ENCODE measurements at places on chromosomes 13 and 19.
A peak's percentile ranks its signal among the peaks of the same experiment; 100 is the strongest.

GRCh38 chr13:38636761-38637160, 50.1 kb upstream of the FREM2 start:
- H3K36me3 ChIP-seq, result no peaks in the 10 kb centered on the region
- peaks cover 2% of the 10 kb centered on the region for H3K27me3 ChIP-seq
- no peak overlapping the region for H3K27ac ChIP-seq

DNA sequence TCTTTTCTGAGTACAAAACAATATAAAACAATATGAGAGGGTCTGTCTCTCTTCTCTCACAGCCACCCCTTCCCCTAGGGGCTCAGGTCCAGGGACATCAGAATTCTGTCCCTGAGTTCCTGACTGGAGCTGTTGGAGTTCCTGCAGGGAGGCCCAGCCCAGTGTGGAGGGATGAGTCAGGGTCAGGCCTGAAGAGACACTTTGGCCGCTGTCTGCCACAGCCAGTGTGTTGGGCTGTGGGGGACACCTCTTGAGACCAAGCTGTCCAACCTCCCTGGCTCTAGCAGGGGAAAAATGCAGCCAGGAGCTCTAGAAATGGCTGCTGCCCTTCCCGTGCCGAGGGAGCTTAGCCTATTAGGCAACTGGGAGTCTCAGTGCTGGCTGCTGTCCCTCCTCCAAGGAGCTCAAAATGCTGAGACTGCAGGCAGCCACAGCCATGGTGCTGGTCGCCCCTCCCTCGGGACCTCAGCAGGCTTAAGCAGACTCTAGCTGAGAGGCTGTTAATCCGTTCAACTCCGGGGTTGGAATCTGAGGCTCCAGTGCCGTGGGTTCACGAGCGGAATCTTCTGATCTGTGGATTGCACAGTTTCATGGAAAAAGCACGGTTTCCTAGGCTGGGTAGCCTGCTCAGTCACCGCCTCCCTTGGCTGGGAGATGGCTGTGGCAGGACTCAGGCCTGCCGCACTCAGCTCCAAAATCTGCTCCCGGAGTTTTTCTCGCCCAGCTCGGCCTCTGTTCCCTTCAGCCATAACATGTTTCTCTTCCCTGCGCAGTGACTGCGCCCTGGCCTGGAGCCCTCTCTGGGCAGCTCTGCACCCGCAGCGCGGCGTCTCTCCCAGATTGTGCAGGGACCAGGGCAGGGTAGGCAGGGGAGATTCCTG, 3.8 kb upstream of the ZNF626 start:
- H3K4me3 ChIP-seq, result no peak overlapping the region
- peaks cover 15% of the 10 kb centered on the region for H3K4me1 ChIP-seq
- DNase-seq, result no peak

DNA sequence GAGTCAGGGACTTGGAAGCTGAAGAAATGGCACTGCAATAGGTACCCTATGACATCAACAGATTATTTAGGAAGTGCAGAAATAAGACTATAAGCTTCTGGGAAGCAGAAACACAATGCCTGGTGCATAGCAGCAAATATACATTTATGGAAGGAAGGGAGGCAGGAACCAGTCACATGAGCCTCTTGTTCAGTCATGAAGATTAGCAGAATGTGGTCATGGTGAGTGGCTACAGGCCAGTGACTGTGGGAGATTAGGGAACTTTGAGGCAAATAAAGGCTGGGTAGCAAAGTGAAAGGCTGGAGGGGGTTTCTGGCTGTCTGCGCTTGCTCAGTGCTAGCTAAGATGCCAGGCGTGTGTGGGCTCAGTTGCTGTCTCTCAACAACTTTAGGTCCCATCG, 96.3 kb downstream of the EPSTI1 start:
- H3K36me3 ChIP-seq, result peaks cover 4% of the 10 kb centered on the region
- H3K4me1 ChIP-seq, result no peaks in the 10 kb centered on the region
- H3K27ac ChIP-seq, result no peak overlapping the region

- no peaks in the 10 kb centered on the region for H3K36me3 ChIP-seq
- peaks cover 7% of the 10 kb centered on the region for H3K27me3 ChIP-seq
- no peak overlapping the region for H3K4me3 ChIP-seq
Observed at GRCh38 chr13:94408314-94409036, 71.0 kb downstream of the DCT start.

- no peak overlapping the region for H3K27ac ChIP-seq
- no peak overlapping the region for H3K4me3 ChIP-seq
- DNase-seq, result no peak
- no peaks in the 10 kb centered on the region for H3K4me1 ChIP-seq
- peaks cover 12% of the 10 kb centered on the region for H3K27me3 ChIP-seq
- H3K36me3 ChIP-seq, result no peaks in the 10 kb centered on the region
Observed at GRCh38 chr19:45391346-45391745, 13.5 kb downstream of the PPP1R13L start.

GRCh38 chr19:55341595-55342531, 2.2 kb downstream of the KMT5C start:
- H3K4me1 ChIP-seq, result peaks cover 12% of the 10 kb centered on the region
- H3K27ac ChIP-seq, result no peak overlapping the region
- H3K27me3 ChIP-seq, result no peaks in the 10 kb centered on the region
- peaks cover 18% of the 10 kb centered on the region for H3K36me3 ChIP-seq
- DNase-seq, result no peak

GRCh38 chr13:50387051-50387581, 371.9 kb downstream of the KCNRG start:
- H3K27ac ChIP-seq, result no peak overlapping the region
- H3K4me1 ChIP-seq, result peaks cover 8% of the 10 kb centered on the region
- peak; percentile 57 for DNase-seq
- no peak overlapping the region for H3K4me3 ChIP-seq

DNA sequence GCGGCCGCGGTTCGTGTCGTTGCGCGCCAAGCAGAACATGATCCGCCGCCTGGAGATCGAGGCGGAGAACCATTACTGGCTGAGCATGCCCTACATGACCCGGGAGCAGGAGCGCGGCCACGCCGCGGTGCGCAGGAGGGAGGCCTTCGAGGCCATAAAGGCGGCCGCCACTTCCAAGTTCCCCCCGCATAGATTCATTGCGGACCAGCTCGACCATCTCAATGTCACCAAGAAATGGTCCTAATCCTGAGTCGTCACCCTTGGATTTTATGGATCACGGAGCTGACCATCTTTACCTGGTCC, 475 bp downstream of the MRPL57 start:
- H3K36me3 ChIP-seq, result peaks cover 28% of the 10 kb centered on the region
- H3K27ac ChIP-seq, result peak overlapping the region; percentile 96
- DNase-seq, result peak; percentile 48
- H3K4me1 ChIP-seq, result peaks cover 17% of the 10 kb centered on the region
- peak overlapping the region; percentile 98 for H3K4me3 ChIP-seq

- no peaks in the 10 kb centered on the region for H3K36me3 ChIP-seq
- H3K27ac ChIP-seq, result no peak overlapping the region
- DNase-seq, result no peak
Observed at GRCh38 chr19:1163283-1163933, 10.7 kb downstream of the SBNO2 start.

DNA sequence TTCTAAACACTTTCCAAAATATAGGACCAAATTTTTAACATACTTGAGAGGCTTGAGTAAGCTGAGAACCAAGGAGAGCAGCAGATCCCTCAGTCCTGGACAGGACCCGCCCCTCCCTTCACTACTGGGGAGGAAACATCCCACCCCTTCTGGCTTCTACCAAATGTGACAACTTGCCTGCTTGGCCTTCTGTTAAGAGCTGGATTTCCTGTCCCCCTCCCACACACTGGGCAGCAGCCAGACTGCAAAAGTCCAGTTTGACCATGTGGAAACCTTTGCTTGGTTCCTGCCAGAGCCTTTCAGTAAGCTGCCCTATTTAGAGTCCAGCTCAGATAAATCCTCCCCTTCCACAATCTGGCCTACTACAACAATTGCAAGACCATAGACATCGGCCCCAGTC, 84.3 kb downstream of the FGF14 start:
- DNase-seq, result no peak
- peaks cover 4% of the 10 kb centered on the region for H3K27me3 ChIP-seq
- no peak overlapping the region for H3K4me3 ChIP-seq
- H3K4me1 ChIP-seq, result peaks cover 2% of the 10 kb centered on the region
- H3K36me3 ChIP-seq, result no peaks in the 10 kb centered on the region
- no peak overlapping the region for H3K27ac ChIP-seq

DNA sequence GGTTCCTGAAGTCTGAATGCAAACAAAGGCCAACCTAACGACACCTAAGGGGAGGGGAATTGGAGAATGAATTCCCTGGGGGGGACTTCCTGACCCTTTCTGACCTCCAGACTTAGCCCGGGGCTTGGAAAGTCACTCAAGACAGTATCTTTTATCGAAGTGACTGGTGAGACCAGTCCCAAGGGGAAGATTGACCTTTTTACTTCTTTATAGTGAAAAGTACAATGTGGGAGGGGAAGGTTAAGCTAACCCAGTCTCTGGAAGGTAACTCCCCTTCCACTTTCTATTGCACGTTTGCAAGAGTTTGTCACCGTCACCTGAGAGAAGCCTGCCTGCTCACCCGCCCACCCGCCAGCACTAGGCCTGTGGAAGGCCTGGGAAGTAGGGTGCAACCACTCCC, 111.9 kb downstream of the EFNB2 start:
- H3K27me3 ChIP-seq, result peaks cover 15% of the 10 kb centered on the region
- H3K4me3 ChIP-seq, result no peak overlapping the region
- H3K4me1 ChIP-seq, result no peaks in the 10 kb centered on the region
- no peaks in the 10 kb centered on the region for H3K36me3 ChIP-seq
- H3K27ac ChIP-seq, result no peak overlapping the region
- DNase-seq, result no peak

- H3K27me3 ChIP-seq, result peaks cover 4% of the 10 kb centered on the region
- H3K4me3 ChIP-seq, result no peak overlapping the region
- peaks cover 9% of the 10 kb centered on the region for H3K4me1 ChIP-seq
- no peak overlapping the region for H3K27ac ChIP-seq
- H3K36me3 ChIP-seq, result no peaks in the 10 kb centered on the region
Observed at GRCh38 chr19:7879111-7879807, 5.1 kb upstream of the PRR36 start.

GRCh38 chr19:15289673-15290072, 42.7 kb downstream of the BRD4 start:
- no peak overlapping the region for H3K4me3 ChIP-seq
- H3K27ac ChIP-seq, result peak overlapping the region; percentile 58
- H3K36me3 ChIP-seq, result peaks cover 4% of the 10 kb centered on the region

GRCh38 chr19:46753420-46754155, 7.3 kb upstream of the STRN4 start:
- peaks cover 11% of the 10 kb centered on the region for H3K36me3 ChIP-seq
- no peak overlapping the region for H3K4me3 ChIP-seq
- peak; percentile 85 for DNase-seq
- H3K27ac ChIP-seq, result no peak overlapping the region

DNA sequence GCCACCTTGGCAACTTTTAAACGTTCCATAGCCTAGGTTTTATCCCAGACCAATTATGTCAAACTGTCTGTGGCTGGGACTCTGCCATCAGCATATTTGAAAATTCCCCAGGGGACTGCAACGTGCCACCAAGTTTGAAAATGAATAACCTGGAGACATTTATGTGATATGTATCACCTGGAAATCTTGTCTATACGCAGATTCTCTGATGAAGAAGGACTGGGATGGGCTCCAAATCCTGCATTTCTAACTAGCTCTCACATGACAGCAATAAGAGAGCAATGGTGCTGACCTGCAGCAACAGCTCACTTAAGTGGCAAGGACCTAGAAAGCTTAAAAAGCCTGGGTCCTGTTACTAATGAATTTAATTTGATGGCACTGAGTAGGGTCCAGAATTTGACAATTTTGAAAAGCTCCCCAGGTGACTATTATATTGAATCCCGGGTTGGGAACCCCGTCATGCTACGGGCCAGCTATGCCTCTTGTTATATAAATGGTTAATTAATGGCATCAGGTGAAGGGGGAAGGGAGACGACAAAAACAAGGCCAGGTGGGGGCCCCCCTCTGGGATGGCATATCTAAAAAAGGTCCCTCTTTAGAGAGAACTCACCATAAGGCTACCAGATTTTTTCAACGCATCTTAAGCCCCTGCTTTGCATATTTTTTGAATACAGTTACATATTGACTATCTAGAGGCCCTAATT, 213.7 kb downstream of the ZIC5 start:
- H3K36me3 ChIP-seq, result peaks cover 8% of the 10 kb centered on the region
- DNase-seq, result no peak
- H3K4me1 ChIP-seq, result peaks cover 2% of the 10 kb centered on the region
- H3K4me3 ChIP-seq, result no peak overlapping the region
- H3K27ac ChIP-seq, result no peak overlapping the region
- H3K27me3 ChIP-seq, result no peaks in the 10 kb centered on the region

DNA sequence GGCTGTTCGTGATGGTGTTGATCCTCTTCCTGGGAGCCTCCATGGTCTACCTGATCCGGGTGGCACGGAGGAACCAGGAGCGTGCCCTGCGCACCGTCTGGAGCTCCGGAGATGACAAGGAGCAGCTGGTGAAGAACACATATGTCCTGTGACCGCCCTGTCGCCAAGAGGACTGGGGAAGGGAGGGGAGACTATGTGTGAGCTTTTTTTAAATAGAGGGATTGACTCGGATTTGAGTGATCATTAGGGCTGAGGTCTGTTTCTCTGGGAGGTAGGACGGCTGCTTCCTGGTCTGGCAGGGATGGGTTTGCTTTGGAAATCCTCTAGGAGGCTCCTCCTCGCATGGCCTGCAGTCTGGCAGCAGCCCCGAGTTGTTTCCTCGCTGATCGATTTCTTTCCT, 12.2 kb upstream of the C19orf33 start:
- no peaks in the 10 kb centered on the region for H3K27me3 ChIP-seq
- no peak overlapping the region for H3K27ac ChIP-seq
- H3K4me3 ChIP-seq, result no peak overlapping the region
- H3K4me1 ChIP-seq, result no peaks in the 10 kb centered on the region
- DNase-seq, result no peak

DNA sequence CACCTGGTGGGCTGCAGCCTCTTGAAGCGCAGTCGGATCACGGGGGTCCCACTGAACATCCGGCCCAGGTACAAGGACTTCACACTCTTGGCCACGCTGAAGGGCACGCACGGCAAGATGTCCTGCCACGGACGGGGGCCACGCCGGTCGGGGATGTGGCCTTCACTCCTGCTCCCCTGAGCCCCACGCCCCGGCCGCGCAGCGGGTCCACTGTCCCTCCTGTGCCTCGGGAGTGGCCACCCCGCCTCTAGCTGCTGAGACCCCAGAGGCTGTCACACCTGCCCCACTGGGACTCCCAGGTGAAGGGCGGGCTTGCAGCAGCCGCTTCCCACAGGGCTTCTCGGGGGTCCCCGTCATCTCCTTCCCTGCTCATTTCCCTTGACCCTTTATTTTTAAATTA, 31.2 kb downstream of the GAS6 start:
- no peaks in the 10 kb centered on the region for H3K27me3 ChIP-seq
- H3K36me3 ChIP-seq, result peaks cover under 1% of the 10 kb centered on the region
- no peak overlapping the region for H3K4me3 ChIP-seq
- H3K27ac ChIP-seq, result no peak overlapping the region
- no peak for DNase-seq
- H3K4me1 ChIP-seq, result peaks cover 5% of the 10 kb centered on the region

GRCh38 chr19:58182577-58182988, 278 bp upstream of the ZNF274 start:
- H3K27me3 ChIP-seq, result no peaks in the 10 kb centered on the region
- peak overlapping the region; percentile 91 for H3K4me3 ChIP-seq
- peaks cover 58% of the 10 kb centered on the region for H3K36me3 ChIP-seq
- H3K27ac ChIP-seq, result peak overlapping the region; percentile 99
- H3K4me1 ChIP-seq, result peaks cover 19% of the 10 kb centered on the region

- no peaks in the 10 kb centered on the region for H3K4me1 ChIP-seq
- H3K4me3 ChIP-seq, result no peak overlapping the region
- no peak for DNase-seq
- H3K27ac ChIP-seq, result no peak overlapping the region
- H3K36me3 ChIP-seq, result no peaks in the 10 kb centered on the region
- peaks cover 2% of the 10 kb centered on the region for H3K27me3 ChIP-seq
Observed at GRCh38 chr13:53285896-53286430, 257.4 kb downstream of the OLFM4 start.

GRCh38 chr19:16449330-16449961, 22.3 kb downstream of the EPS15L1 start:
- DNase-seq, result peak; percentile 72
- H3K4me3 ChIP-seq, result peak overlapping the region; percentile 10
- H3K36me3 ChIP-seq, result peaks cover 16% of the 10 kb centered on the region
- H3K4me1 ChIP-seq, result peaks cover 49% of the 10 kb centered on the region

- DNase-seq, result peak; percentile 77
- peaks cover 37% of the 10 kb centered on the region for H3K27me3 ChIP-seq
- H3K27ac ChIP-seq, result no peak overlapping the region
Observed at GRCh38 chr19:14059093-14059480, 2.8 kb downstream of the PALM3 start.
